ENCODE measurements at places on chromosomes 16 and 17. TPM values are rescaled to one million over a fixed set of nuclear protein-coding genes. Genes with fewer than 3 reads are reported as not detected.
A peak's percentile ranks its signal among the peaks of the same experiment; 100 is the strongest.

GRCh38 chr17:49018748-49019147, 21.6 kb downstream of the IGF2BP1 start:
- no peak for DNase-seq

DNA sequence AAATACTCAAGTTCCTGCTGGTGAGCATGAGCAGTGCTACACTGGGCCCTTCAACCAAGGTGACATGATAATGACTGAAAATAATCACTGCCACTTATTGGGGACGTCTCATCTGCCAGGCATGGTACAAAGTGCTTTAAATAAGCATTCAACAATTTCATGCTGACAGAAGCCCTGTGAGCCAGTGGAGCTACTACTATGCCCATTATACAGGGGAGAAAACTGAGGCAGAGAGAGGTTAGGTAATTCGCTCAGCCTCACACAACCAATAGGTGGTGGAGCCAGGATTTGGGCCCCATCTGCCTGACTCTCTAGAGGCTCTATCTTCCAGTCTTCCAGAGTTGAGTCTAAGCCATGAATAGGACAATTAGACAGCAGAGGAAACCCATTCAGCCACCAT, 30.3 kb upstream of the STH start:
- DNase-seq: no peak

GRCh38 chr17:81228834-81229665, 6.3 kb upstream of the CEP131 start:
- DNase-seq: no peak

- DNase-seq: peak; percentile 56
Observed at GRCh38 chr17:28570716-28571360, 486 bp downstream of the PIGS start.

CCL8 gene
- not detected for total RNA-seq

Measured in thyroid gland (tissue), 4 donors.